Hindlimb muscle (tissue), 1 donor: ENCODE measurements at places on chromosomes 13 and 19.

DNA sequence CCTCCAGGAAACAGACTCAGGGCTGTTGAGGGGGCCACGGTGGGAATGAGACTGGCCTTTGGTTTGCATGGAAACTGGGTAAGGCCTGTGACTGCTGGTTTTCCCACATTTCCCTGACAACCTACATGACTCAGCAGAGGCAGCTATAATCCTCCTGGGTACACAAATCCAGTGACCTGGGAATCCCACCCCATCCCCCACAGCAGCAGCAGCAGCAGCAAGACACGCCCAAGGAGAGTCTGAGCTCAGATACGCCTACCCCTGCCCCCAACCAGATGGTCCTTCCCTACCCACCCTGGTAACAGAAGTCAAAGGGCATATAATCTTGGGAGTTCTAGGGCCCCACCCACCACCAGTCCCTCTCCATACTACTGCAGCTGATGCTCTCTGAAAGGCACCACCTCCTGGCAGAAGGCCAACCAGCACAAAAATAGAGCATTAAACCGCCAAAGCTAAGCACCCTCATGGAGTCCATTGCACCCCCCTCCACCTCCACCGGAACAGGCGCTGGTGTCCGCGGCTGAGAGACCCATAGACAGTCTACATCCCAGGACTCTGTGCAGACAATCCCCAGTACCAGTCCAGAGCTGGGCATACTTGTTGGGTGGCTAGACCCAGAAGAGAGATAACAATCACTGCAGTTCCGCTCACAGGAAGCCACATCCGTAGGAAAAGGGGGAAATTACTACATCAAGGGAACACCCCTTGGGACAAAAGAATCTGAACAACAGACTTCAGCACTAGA lies 237.2 kb upstream of the SPRY2 start:
- DNase-seq = no peak

DNA sequence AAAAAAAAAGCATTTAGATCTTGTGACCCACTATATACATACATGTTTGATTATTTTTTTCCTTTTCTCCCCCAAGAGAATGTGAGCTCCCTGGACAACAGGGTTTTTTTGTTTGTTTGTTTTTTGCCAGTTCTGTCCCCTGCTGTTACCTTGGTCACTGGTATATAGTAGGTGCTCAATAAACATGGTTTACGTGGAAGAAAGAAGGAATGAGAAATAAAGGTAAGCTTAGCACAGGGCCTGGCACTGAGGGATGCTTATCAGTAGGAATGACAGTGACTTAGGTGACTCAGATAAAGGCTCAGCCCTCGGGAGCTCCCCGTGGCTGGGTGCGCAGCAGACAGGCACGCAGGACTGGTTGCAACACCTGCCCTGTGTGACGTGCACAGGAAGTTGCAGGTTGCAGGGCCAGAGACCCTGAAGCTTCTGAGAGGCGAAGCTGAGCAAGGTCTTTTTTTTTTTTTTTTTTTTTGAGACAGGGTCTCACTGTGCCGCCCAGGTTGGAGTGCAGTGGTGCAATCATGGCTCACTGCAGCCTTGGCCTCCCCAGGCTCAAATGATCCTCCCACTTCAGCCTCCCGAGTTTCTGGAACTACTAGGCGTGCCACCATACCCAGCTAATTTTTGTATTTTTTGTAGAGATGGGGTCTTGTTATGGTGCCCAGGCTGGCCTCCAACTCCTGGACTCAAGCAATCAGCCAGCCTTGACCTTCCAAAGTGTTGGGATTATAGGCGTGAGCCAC lies 10.3 kb upstream of the PAK4 start:
- DNase-seq = no peak

- no peak for DNase-seq
Measured at GRCh38 chr13:45299194-45299593, 41.8 kb downstream of the TPT1 start.

DNA sequence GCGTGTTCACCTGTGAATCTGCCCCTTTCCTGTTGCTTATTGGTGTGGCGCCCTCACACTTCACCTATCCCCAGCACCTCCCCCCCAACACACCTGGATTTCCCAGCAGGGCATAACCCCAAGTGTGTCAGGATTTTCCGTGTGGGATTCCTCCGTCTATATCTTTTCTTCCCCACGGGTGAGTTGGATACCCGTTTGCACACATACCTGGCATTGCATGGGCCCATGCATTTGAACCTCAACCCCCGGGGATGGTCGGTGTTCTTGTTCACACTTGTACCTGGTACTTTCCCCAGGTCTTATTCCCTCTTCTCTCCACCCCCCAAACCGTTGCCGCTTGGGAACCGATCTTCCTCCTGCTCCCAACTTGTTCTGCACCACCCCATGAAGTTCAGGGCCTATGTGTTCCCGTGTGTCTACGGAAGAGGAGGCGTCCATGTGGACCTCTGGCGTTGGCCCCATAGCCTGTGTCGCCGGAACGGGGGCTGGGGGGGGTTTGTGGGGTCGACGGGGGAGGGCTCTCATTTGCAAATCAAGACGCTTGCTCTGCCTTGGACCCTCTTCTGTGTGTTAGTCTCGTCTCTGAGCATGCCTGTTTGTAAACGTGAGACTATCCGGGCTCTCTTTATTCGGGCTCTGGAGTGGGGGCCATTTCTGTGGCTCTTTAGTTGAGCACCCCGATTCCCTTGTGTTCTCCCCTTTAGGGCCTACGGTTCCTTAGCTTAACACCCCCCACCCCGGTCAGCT lies 1.7 kb downstream of the PRR12 start:
- no peak for DNase-seq

GRCh38 chr13:73943137-73943964 lies 190.9 kb downstream of the KLF12 start:
- DNase-seq = no peak

- DNase-seq = no peak
Measured at GRCh38 chr13:53474878-53475277, 446.3 kb downstream of the OLFM4 start.

DNA sequence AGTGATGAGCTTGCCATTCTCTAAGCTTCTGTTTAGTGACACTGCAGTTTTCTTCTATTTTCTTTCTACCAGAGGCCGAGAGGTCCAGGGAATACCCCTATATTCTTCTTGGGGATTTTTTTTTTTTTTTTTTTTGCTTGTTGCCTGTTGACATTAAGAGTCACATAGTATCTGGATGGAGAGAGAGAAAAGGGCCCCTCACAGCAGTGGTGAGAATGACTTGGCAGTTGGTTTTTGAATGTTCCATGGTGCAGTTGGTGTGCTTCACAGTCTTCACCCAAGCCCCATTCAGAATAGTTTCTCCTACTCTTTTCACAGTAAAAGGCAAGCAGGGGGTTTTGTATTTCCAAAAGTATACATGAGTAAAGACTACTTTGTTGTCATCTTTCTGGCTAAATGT lies 577.9 kb downstream of the LMO7 start:
- DNase-seq = no peak

DNA sequence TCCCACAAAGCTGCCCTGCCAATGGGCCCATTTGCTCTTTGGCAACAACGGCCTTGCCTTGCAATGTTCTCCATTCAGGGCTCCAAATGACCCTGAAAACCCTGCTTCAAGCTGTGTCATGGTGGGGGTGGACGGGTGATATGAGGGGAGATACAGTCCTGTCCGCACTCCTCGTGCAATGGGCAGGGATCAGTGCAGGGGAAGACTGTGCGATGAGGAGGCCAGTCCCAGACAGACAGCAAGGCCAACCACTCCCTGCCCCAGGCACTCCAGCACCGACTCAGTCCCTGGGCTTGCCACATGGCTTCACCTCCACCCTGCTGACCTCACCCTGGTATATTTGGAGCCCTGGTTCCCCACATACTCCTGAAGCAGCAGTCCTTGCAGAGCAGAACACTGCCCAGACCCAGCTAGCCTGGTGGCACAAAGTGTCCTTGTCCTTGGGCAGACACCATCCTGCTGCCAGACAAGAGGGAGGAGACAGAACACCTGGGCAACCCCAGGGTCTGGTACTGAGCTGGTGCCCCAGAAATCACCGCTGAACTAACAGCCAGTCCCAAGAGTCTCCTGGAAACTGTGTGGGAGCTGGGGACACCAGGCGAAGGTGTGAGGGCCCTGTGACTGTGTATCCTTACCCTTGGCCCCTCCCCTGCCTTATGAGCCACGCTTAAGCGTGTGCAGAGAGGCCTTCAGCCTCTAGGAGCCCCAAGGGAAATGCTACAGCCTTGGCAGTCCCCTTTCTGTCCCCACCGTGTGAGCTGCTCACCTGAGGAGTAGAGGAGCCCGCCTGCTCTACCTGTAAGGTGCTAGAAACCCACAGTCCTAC lies 9.1 kb upstream of the SLC35E1 start:
- DNase-seq = no peak

DNA sequence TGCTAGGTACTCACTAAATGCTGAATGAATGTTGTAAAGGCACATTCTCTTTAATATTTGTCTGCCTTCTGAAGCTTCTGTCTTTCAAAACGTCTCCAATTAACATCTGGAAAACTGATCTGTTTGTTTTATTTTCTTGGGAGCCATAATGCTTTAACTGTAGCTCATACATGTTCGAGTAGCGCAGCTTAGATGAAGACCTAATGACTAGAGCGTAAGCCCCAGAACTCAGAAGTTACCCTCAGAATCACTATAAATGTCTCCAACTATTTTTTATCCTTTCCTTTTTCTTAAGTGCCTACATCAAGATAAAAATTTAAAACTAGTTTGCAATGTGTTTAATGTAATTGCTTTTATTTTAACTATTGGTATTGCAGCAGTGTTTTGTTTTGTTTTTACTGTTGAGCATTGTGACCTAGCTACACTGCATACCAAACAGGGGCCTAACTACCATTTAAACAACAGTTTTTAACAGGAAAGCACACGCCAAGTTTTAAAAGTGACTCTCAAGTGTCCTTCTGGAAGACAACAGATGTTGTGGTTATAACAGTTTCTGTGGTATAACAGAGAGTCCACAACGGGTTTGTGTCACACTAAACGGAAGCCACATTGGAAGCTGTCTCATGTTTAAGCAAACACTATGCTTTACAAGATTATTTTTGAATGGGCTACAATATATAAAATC lies 42.0 kb downstream of the MRPL57 start:
- DNase-seq = no peak

- no peak for DNase-seq
Measured at GRCh38 chr19:49374665-49375434, 11.2 kb downstream of the DKKL1 start.

GRCh38 chr13:91401920-91402319 lies 3.5 kb downstream of the GPC5 start:
- no peak for DNase-seq

- no peak for DNase-seq
Measured at GRCh38 chr13:71880753-71881541, 13.9 kb upstream of the DACH1 start.

DNA sequence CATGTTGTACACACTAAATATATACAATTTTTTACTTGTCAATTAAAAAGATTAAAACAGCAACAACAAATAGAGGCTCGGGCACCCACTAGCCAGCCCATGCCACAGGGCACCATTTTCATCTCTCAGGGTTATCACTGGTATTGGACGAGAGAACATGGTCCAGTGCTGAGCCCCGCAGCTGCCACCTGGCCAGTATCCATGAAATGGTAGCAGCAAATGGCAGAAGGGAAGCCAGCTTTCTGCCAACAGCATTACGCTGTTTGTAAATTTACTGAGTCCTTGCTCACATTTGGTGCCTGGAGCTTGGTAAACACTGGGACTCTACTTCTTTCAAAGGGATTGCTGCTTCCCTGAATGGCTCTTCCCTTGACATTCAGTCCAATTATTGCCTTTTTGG lies 87.9 kb upstream of the WASF3 start:
- no peak for DNase-seq

GRCh38 chr13:85254641-85255040 lies 544.6 kb downstream of the SLITRK6 start:
- no peak for DNase-seq

DNA sequence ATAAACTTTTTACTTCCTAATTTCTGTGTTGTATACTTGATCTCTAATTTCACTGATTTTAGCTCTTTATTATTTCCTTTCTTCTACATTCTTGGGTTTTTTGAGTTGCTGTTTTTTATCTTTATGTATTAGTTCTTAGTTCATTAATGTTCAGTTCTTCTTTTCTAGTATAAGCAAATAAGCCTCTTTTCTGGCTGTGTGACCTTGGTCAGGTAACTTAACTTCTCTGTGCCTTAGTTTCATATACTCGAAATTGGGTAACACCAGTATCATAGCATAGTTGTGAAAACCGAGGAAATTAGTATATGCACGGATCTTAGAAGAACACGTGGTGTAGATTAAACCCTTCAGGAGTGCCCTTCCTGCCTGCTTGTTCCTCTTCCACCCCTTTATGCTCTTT lies 130.2 kb upstream of the C1QTNF9B start:
- DNase-seq = no peak

GRCh38 chr13:79782541-79783205 lies 301.7 kb downstream of the NDFIP2 start:
- DNase-seq = peak; percentile 49

DNA sequence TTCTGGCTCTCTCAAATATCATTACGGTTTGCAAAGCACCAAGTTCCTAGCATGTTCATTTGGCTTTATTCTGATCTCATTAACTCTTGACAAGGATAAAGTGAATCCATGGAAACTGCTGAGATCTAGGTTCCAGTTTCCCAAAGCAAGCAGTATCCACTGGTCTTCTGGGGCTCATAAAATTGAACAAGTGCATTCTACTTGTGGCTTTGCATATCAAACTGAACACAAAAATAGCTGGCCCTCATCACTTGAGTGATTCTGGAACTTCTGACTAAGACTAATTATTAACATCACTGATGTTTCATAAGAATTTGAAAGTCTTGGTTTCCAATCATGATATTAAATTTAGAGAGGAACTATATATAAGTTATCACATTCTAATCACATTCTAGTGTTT lies 6.3 kb upstream of the KCTD12 start:
- DNase-seq = no peak
